Cerebellar nuclear complex (tissue), 1 donor: ENCODE measurements at places on chromosomes 4 and X.

DNA sequence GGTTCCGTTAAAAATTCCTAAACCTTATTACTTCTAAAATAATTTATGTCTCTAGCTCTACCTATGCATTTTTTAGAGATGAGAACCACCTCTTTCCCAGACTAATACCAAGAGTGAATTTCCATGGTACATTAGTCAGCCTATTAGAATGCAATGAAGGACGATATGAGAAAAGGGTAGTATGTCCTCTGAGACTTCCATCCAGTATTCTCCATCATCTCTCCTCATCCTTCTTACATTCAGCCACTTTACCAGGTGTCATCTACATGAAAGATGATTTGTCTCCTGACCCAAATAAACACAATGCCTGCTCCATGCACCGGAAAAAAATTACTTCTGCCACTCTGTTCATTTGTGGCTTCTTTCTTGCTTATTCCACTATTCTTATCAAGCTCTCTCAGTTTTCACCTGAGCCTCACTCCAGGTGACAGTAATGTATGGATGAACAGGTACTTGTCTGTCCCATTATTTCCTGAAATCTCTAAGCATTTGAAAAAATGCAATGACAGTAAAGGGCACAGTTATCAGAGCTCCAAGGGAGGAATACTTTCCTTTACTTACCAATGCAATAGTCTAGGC lies 97.9 kb downstream of the MAB21L2 start:
- DNase-seq = no peak

- no peak for DNase-seq
Observed at GRCh38 chr4:1684506-1685234, 557 bp upstream of the FAM53A start.

DNA sequence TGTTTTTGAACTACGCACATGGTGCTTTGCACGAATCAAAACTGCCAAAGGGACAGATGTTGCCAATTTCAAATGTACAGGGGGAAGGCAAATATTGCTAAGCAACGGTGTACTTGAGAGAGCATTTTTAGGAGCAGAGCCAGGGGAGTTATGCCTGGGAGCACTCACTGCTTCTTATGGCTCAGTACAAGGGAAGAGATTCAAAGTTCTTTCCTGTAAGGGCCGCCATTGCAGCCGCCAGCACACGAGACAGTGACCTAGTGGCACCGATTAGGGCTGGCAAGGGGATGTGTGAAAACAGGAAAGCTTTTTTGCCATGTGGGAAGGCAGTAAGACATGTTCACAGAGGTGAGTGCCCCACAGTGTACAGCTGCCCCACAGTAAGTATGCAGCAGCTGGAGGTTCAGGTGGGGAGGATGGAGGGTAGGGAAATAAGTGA lies 133.8 kb downstream of the AFF1 start:
- DNase-seq = no peak

DNA sequence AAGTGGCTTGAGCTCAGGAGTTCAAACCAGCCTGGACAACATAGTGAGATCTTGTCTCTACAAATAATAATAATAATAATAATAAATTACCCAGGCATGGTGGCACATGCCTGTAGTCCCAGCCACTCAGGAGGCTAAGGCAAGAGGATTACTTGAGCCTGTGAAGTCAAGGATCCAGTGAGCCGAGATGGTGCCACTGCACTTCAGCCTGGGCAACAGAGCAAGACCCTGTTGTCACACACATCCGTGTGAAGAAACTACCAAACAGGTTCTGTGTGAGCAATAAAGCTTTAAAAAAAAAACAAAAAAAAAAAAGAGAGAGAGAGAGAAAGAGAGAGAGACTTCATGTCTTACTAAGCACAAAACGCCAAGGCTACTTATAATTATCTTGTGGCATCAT lies 42.5 kb downstream of the ANOS1 start:
- DNase-seq = no peak

- no peak for DNase-seq
Observed at GRCh38 chr4:86595426-86595805, 1.3 kb downstream of the PTPN13 start.

- DNase-seq = no peak
Observed at GRCh38 chr4:79331126-79331876, 5.4 kb upstream of the NAA11 start.

DNA sequence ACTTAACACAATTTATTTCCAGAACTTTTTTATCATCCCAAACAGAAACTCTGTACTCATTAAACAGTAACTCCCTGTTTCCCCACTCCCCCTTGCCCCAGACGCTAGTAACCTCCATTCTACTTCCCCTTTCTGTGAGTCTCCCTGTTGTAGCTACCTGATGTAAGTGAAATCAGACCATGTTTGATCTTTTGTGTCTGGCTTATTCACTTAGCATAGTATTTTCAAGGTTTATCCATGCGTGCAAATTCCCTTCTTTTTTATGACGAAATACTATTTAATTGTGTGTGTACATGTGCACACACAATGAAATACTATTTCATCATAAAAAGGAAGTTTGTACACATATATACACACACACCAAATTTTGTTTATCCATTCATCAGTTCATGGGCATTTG lies 5.2 kb downstream of the PKD2 start:
- no peak for DNase-seq

DNA sequence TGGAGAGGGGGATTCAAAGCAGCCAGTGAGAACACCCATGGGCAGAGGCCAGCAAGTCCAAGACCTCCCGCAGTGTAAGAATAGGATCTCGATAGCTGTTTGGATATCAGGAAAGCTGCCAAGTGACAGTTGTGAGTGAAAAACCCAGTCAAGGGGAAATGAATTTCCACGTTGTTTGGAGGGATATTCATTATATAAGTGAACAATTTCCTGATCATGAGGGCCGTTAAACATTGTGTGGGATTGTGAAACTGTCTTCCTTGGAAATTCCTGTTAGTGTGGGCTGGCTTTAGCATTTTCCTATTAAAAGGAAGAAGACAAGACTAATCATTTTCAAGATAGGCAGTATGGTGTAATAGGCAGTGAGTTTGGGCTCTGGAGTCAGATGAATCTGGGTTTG lies 15.0 kb downstream of the CLDN2 start:
- no peak for DNase-seq

DNA sequence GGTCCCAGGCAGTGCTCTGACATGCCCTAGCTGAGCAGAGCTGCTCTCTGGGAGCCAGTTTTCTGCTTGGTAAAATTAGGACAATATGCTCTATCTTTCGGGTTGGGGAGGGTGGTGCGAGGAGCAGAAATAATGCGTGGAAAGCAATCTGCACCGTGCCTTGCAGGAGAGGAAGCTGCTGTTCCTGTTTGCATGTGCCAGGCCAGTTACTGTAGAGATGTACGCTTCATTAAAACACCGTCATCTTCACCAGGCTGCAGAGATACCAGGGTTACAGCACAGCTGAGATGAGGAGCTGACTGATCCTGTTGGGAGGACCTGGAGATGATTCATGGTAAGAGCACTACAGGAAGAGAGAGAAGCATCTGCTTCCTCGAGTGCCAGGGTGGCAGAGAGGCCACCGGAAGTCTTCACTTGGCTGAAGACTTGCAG lies 29.5 kb upstream of the IRF2 start:
- DNase-seq = peak; percentile 47

DNA sequence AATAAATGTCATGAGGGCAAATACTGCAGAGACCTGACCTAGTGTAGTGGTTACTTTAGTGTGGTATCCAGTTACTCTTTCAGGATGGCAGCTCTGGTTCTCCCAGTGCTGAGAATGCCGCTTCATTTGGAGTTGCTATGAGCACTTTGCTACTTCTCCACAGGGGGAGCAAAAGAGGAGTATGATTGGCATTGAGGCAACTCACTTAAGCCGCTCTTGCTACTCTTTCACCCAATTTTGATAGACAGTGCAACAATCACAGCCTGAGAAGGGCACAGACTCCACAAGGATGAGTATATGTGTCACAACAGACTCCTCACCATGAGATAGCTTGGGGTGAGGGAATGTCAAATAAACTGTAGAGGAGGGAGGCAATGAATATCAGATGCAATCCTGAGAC lies 81.2 kb downstream of the NPY1R start:
- DNase-seq = no peak

DNA sequence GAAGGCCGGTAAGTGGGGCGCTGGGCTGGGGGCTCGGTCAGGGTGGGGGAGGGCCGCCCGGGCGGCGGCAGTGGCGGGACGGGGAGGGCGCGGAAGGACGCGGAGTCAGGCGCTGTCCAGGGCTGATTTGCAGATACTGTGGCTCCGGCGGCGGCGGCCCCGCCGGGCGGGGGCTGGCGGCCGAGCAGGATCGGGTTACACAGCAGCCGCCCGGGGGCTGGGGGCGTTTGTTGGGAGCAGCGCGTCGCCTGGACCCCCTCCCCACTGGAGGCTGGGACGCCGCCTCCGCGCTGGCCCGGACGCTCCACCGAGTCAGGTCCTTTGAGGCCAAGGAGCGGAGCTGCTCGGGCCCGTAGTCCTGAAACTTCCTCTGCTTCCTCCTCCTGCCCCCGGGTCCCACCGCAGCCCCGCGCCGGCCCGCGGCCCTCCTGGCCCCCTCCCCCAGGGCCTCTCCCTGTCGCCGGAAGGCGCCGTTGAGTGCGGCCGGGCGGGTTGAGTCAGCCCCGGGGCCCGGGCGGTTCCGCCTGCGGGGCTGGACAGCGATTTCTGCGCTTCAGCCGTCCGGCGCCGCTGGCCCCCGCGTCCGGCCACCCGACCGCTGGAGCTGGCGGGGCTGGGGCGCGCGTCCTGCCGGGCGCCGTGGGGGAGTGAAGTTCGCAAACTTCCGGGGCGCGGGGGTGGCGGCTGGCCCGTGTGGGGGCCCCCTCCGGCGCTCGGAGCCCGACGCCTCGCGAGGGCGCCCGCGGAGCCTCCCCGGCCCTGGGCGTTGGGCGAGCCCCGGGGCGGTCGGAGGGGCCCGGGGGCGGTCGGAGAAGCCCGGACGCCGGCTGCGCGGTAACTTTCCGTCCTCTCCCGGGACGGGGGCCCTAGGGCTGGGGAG lies 746 bp downstream of the REST start:
- DNase-seq = no peak

- no peak for DNase-seq
Observed at GRCh38 chrX:138006180-138006579, 440.3 kb downstream of the ZIC3 start.

GRCh38 chr4:155578726-155579370 lies 87.8 kb upstream of the GUCY1A1 start:
- DNase-seq = no peak

GRCh38 chr4:19417256-19417655 lies 834.4 kb upstream of the SLIT2 start:
- DNase-seq = no peak

DNA sequence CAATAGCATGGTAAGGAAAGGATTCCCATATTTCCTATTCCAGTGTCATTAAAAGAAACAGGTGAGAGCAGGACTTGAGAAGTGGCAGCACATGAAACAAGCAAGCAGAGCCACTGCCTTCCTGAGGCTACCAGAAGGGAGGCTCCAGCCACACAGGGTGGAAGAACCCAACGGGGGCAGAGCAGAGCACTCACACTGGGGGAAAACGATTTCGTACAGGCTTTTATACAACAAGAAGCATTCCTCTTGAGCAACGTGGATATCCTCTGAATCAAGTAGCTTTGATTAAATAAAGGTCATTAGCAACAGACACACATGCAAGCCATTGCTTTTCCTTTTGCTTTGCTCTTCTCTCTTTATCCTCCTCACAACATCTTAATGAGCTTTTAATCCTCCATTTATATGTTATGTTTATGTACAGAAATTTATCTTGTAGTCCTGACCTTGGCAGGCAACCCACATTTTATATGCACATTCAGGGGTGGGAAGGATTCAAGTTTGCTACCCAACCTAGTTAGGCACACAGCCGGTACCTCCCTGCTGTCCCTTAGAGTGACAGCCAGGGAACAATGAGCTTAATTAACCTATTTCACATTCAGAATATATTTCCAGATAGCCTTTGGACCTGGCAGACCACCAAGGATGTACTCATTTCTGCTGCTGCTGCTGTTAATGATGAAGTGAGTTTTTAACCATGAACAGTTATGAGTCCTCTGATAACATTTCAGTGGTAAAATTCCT lies 202.1 kb downstream of the ARHGAP24 start:
- no peak for DNase-seq

DNA sequence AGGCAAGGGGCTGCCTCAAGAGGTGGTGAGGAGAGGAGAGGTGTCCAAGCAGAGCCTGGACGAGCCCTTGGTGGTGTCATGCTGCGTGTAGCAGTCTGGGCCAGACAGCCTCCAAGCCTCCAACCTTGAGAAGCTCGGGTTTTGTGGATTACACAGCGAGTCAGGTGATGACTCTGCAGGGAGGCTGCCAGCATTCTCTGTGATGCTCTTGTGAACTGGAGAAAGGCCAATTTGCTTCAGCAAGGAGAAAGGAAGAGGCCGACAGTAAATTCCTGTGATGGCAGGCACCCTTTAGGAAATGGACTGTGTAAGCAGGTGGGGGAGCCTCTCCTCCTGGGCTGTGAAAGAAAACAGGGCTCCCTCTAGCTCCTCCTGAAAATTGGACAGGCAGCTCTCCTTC lies 36.0 kb upstream of the CD99L2 start:
- DNase-seq = no peak

DNA sequence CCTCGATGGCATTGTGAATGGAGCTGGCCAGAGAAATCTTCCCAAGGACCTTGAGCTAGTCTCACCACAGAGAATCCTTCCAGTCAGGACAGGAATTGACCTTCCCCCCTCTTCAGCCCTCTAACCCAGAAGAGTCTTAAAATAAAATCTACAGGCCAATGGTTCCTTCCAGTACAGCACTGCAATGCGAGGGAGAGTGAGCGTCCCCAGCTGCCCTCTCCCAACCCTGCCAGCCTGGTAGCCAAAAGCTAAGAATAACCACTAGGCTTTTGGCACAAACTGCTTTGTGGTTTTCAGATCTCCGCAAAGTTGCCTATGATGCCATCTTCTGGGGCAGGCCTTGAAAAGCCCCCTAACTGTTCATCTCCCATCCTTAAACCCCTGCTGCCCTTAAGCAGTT lies 175.1 kb downstream of the AR start:
- DNase-seq = no peak

DNA sequence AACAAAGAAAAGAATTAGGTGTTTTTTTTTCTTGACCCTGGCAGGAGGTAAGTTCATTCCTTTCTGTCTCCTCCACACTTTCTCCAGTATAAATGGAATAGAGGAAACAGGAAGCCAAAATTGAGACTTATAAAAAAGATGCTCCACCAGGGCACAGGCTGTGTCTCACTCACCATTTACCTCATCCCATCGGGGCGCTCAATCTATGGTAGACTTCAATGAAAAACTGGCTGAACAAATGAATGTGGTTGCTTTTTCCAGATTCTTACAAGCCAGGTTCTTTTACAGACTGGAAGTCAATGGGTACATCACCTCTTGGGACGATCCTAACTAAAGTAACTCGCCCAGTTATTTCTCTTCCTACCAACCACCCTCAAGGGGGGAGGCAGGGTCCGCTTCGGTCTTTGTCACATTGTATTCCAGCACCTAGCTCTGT lies 685 bp downstream of the COMMD8 start:
- no peak for DNase-seq

- DNase-seq = no peak
Observed at GRCh38 chrX:41339148-41339547, 5.2 kb downstream of the DDX3X start.

- DNase-seq = no peak
Observed at GRCh38 chr4:164937576-164938270, 39.7 kb downstream of the TRIM61 start.

DNA sequence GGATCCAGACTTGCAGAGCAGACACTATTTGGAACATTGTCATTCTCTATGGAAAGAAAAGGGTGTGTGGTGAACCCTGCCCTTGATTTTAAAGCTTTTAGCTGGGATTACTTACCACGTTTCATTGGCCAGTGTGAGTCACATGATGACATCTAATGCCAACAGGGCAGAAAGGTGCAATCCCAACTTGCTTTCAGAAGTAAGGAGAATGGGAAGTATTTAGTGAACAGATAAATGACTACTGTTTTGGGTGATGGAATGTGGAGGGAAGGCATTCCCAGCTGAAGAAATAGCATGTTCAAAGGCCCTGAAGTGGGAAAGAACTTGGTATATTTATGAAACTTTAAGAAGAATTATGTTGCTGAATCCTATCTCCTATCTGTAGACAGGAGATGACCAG lies 44.5 kb downstream of the SYTL5 start:
- no peak for DNase-seq
